NCI-H2029 (cell line): ENCODE measurements at places on chromosomes 1 and 21.

GRCh38 chr1:22529901-22530621 is 33.2 kb upstream of the EPHA8 start:
- no peak for DNase-seq

- no peak for DNase-seq
These were observed 74.9 kb downstream of the WLS start for GRCh38 chr1:68157416-68157815.

GRCh38 chr21:45180246-45180599 is 105.8 kb downstream of the ADARB1 start:
- no peak for DNase-seq

GRCh38 chr1:93155335-93155734 is 24.9 kb downstream of the TMED5 start:
- no peak for DNase-seq

GRCh38 chr21:15753741-15754140 is 24.0 kb downstream of the USP25 start:
- DNase-seq = no peak

DNA sequence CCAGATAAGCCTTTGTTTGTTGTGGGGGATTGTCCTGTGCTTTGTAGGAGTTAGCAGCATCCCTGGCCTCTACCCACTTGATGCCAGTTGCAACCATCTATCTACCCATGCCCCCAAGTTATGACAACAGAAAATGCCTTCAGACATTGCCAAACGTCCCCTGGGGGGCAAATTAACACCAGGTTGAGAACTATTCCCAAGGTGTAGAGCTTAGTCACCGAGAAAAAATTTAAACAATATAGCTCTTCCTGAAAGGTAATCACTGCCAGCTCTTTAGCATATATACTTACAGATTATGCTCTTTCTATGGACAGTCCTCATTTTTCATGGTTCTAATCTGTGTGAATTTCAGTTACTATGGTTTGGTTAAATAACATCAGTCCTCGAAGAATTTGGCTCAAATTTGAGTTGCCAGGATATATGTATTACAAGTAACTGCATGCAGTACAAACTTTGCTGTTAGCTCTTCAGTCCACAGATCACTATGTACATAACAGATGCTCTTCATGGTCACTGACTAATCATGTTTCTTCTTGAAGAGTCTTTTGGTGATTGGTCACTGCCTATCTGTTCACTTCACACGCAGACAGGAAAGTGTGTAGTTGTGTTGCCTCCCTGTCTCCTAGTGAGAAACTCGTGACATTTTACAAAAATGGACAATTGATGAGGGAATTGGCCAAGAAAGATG is 25.2 kb downstream of the MAPKAPK2 start:
- DNase-seq = no peak

GRCh38 chr1:110967256-110967655 is 3.5 kb upstream of the LRIF1 start:
- no peak for DNase-seq

DNA sequence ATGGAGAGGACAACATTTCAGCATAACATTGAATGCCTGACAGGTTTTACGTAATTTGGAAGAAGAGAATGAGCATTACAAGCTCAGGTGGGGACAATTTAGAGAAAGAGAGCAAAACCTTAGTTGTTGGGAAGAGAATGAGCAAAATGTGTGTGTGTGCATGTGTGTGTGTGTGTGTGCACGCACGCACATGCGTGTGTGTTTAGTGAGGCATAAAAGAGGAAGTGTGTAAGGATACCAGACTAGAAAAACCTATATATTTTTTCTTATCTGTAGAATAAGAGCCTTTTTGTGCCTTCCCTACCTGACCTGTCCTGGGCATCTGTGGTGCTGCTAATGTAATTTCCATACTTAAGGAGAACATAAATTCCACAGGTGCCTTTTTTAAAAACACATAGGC is 99.0 kb upstream of the PLXNA2 start:
- no peak for DNase-seq

GRCh38 chr1:77060000-77060399 is 159.2 kb downstream of the PIGK start:
- DNase-seq = no peak
